ENCODE measurements at places on chromosomes 6 and 20. TPM values are rescaled to one million over a fixed set of nuclear protein-coding genes. Genes with fewer than 3 reads are reported as not detected.

DNA sequence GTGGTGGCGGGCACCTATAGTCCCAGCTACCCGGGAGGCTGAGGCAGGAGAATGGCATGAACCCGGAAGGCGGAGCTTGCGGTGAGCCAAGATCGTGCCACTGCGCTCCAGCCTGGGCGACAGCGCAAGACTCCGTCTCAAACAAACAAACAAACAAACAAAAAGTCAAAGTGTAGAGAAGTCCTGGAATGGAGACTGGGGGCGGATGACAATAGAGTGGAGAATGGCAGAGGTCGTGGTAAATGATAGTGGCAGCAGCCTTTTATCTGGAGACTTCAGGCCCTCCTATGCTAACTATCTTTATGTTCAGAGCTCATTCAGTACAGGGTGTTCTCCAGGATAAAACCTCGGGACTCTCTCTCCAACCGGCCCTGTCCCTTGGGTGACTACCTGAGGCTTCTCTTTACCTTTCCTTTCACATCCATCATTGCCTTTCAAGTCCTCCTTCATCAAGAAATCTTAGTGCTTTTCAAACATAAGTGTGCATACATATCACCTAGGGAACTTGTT is 1.4 kb upstream of the FKBPL start:
- H3K27me3 ChIP-seq: no peaks in the 10 kb centered on the region
- no peak overlapping the region for H3K27ac ChIP-seq
- DNase-seq: no peak
- H3K4me1 ChIP-seq: peaks cover 52% of the 10 kb centered on the region

- no peaks in the 10 kb centered on the region for H3K36me3 ChIP-seq
- H3K27ac ChIP-seq: no peak overlapping the region
- peaks cover 30% of the 10 kb centered on the region for H3K4me1 ChIP-seq
- DNase-seq: no peak
Measured at GRCh38 chr6:100473182-100473581, 8.5 kb upstream of the SIM1 start.

GRCh38 chr20:32972181-32973076 is 31.8 kb downstream of the SUN5 start:
- no peak overlapping the region for H3K27ac ChIP-seq
- H3K36me3 ChIP-seq: no peaks in the 10 kb centered on the region
- H3K27me3 ChIP-seq: no peaks in the 10 kb centered on the region

GRCh38 chr20:45061244-45061643 is 39.7 kb downstream of the KCNS1 start:
- H3K27ac ChIP-seq: peak overlapping the region; percentile 81
- peaks cover 7% of the 10 kb centered on the region for H3K36me3 ChIP-seq
- H3K27me3 ChIP-seq: no peaks in the 10 kb centered on the region
- peaks cover 50% of the 10 kb centered on the region for H3K4me1 ChIP-seq

DNA sequence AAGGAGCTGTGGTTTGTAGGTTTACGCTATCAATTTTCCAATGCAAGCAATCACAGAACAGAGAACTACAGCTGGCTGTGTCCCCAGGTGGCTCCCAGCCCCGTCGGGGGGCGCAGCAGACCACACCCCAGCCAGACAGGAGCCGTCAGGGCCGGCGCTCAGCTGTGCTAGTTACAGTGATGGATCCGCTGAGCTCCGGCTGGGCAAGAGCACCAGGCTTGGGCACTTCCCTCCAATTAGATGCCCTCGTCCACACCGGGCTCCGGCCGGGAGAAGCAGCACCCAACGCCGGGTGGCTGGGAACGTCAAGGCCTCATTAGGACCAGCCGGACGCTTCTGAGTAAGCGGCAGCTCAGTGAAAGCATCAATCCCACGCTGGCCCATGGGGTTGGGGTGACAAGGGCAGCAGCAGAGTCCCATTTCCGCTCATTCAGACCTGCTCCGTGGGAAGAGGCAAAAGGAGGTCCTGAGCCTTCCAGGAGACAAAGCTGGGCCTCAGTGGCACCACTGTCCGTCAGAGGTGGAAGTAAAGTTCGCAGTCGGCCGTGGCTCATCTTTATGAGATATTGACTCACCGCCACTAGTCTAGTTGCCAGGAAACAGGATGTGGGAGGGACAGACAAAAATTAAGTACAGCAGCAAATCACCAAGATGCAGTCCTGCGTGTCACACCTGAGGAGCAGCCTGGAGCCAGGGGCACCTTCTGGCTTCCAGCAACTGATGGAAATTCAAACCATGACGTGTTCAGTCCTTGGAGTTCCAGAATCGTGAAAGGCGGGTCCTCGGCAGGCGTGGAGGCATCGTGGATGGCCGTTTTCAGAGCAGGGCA is 164.1 kb downstream of the TAF4 start:
- H3K36me3 ChIP-seq: no peaks in the 10 kb centered on the region
- H3K4me3 ChIP-seq: no peak overlapping the region
- DNase-seq: no peak
- H3K27ac ChIP-seq: no peak overlapping the region
- peaks cover 48% of the 10 kb centered on the region for H3K27me3 ChIP-seq

- H3K36me3 ChIP-seq: no peaks in the 10 kb centered on the region
- H3K4me3 ChIP-seq: no peak overlapping the region
- peaks cover 15% of the 10 kb centered on the region for H3K4me1 ChIP-seq
- H3K27me3 ChIP-seq: no peaks in the 10 kb centered on the region
- peak overlapping the region; percentile 42 for H3K27ac ChIP-seq
Measured at GRCh38 chr6:2081155-2082138, 164.0 kb downstream of the GMDS start.

DNA sequence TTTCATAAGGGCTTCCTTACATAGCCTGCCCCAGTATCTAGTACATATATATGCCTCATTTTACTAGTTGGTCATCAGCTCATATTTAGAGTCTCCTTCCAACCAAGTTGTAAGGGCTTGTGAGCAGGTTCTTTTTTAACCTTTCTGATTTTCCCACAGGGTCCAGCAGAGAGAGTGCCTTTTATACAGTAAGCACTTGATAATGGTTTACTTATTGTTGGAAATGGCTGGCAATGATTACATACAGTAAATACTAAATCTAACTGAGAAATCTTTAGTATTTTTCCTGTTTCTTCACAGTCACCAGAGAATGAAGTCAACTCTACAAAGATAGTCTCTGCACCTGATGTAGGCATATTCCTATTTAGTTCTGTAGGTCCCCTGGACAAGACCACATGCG is 135.1 kb upstream of the B3GAT2 start:
- H3K27me3 ChIP-seq: peaks cover 4% of the 10 kb centered on the region
- no peak overlapping the region for H3K27ac ChIP-seq
- no peak for DNase-seq
- no peaks in the 10 kb centered on the region for H3K36me3 ChIP-seq
- H3K4me3 ChIP-seq: no peak overlapping the region

DNA sequence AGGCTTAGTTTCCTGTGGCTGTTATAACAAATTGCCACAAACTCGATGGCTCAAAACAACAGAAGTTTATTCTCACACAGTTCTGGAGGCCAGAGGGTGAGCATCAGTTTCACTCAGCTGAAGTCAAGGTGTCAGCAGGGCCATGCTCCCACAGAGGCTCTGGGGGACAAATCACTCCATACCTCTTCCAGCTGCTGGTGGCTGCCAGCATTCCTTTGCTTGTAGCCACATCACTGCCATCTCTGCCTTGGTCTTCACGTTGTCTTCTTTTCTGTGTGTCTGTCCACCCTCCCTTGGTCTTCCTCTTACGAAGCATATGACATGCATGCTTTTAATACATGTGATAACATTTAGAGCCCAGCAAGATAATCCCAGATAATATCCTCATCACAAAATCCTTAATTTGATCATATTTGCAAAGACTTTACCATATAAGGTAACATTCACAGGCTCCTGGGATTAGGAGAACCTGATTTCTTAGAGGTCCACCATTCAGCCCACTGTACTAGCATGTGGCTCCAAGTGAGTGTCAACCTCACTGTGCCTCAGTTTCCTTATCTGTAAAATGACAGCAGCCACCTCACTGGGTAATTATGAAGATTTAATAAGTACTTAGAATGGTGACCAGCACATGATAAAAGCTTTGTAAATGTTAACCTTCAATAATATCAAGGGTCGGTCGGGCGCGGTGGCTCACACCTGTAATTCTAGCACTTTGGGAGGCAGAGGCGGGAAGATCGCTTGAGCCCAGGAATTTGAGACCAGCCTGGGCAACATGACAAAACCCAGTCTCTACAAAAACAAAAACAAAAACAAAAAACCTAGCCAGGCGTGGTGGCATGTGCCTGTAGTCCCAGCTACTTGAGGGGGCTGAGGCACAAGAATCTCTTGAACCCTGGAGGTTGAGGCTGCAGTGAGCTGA is 14.7 kb upstream of the PTGIS start:
- H3K36me3 ChIP-seq: no peaks in the 10 kb centered on the region
- H3K27ac ChIP-seq: no peak overlapping the region
- no peak overlapping the region for H3K4me3 ChIP-seq
- H3K4me1 ChIP-seq: peaks cover 18% of the 10 kb centered on the region

DNA sequence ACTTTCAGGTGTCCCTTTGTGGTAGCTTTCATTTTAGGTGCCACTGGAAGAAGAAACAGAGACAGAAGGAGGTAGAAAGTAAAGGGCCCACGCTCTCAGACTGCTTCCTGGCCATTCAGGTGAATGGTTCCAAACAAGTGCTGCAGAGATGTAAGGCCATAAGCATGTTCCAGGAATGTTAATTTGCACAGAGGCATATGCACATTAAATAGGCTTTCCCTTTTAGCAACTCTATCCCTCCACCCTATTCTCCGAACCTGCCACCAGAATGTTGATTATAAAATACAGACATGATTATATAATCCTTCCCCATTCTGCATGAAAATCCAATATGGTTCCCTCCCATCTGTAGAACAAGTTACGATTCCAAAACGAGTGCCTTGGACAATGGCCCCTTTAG is 297.2 kb downstream of the C6orf118 start:
- no peak overlapping the region for H3K4me3 ChIP-seq
- H3K27ac ChIP-seq: peak overlapping the region; percentile 99
- no peaks in the 10 kb centered on the region for H3K27me3 ChIP-seq

DNA sequence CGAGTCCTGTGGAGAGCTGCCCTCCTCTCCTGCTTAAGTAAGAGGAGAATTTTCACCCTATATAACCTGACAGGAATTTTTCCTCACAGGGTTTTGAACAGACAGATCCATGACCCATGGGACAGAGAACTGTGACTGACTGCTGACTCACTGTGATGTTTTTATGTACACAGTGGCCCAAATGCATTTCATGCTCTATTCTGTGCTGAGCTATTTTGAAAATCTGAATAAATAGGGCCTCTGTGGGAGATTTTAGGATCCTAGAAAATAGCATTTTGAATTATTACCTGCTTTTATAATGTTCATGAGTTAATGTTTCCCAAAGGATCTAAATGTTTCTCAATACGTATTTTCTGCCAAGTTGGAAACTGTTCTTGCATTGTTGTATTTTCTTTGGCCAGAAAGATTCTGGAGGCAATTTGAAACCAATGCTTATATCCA is 577.4 kb downstream of the HTR1B start:
- no peaks in the 10 kb centered on the region for H3K36me3 ChIP-seq
- H3K27me3 ChIP-seq: no peaks in the 10 kb centered on the region
- no peak overlapping the region for H3K27ac ChIP-seq
- no peaks in the 10 kb centered on the region for H3K4me1 ChIP-seq

DNA sequence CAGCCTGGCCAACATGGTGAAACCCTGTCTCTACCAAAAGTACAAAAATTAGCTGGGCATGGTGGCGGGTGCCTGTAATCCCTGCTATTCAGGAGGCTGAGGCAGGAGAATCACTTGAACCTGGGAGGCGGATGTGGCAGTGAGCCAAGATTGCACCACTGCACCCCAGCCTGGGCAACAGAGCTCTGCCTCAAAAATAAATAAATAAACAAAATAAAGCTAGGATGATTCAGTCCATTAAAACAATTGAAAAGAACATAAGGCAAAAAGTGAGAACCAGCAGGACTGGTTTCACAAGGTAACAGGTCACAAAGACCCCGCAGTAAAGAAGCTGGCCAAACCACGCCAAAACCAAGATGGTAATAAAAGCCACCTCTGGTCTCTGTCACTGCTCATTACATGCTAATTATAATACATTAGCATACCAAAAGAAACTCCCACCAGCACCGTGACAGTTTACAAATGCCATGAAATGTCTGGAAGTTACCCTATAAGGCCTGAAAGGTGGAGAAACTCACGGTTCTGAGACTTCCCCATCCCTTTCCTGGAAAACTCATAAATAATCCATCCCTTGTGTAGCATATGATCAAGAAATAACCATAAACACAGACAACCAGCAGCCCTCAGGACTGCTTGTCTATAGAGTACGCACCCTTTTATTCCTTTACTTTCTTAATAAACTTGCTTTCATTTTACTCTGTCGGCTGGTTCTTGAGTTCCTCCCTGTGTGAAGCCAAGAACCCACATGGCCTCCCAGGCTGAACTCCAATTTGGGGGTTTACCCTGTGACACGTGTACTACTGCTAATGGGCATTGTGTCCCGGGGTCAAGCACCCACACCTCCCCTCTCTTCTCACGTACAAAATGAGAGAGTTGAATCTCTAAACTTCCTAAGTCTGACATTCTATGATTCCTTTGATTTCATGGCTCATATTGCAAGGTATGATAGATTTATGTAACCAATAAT is 10.2 kb downstream of the LAMA4 start:
- DNase-seq: no peak
- H3K27me3 ChIP-seq: no peaks in the 10 kb centered on the region
- peaks cover 34% of the 10 kb centered on the region for H3K4me1 ChIP-seq
- H3K4me3 ChIP-seq: no peak overlapping the region
- no peak overlapping the region for H3K27ac ChIP-seq
- no peaks in the 10 kb centered on the region for H3K36me3 ChIP-seq

DNA sequence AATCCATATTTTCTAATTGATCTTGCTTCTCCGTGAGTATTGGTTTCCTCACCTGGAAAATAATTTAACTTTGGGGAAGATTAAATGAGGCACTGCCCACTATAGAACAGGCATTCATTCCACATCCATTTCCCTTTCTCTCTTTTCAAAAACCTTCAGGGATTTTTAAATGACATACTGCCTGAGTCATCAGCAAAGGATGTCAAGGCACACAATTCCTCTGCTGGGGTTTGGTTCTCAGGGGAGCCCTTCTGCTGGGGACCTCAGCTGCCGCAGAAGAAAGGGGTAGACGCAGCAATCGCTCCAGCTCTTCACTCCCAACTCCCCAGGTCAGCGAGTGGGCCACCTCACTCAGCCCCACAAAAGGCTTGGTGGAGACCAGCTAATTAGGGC is 90.7 kb upstream of the BACH2 start:
- no peaks in the 10 kb centered on the region for H3K27me3 ChIP-seq
- H3K36me3 ChIP-seq: no peaks in the 10 kb centered on the region
- DNase-seq: no peak
- H3K27ac ChIP-seq: no peak overlapping the region
- no peak overlapping the region for H3K4me3 ChIP-seq

- peaks cover 12% of the 10 kb centered on the region for H3K4me1 ChIP-seq
- no peaks in the 10 kb centered on the region for H3K27me3 ChIP-seq
- DNase-seq: no peak
- H3K36me3 ChIP-seq: no peaks in the 10 kb centered on the region
- no peak overlapping the region for H3K27ac ChIP-seq
Measured at GRCh38 chr6:140039364-140039763, 664.9 kb upstream of the CITED2 start.

DNA sequence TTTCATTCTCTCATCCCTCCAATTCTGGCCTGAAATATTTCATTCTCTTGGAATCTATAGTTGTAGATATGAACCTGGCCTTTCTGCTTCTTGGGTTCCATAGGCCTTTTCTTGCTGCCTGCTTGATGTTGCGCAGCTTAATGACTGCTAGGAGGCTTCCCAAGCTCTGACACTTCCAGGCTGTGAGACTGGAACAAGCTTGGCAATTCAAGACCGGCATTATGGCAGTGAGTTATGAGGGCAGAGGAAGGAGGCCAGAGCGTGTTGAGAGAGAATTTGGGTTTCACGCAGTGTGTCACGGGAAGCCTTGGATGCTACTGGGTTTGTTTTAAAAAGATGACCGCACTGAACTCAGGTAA is 948 bp upstream of the DNAJC5 start:
- no peak for DNase-seq
- peaks cover 51% of the 10 kb centered on the region for H3K36me3 ChIP-seq
- H3K27ac ChIP-seq: no peak overlapping the region

CST7 gene
- not detected for total RNA-seq

IP6K3 gene
- 5.3 TPM for total RNA-seq

PSMA7 gene
- total RNA-seq: 782 TPM

TRIM15 gene
- not detected for total RNA-seq
